ENCODE measurements at places on chromosomes 6 and 20.

DNA sequence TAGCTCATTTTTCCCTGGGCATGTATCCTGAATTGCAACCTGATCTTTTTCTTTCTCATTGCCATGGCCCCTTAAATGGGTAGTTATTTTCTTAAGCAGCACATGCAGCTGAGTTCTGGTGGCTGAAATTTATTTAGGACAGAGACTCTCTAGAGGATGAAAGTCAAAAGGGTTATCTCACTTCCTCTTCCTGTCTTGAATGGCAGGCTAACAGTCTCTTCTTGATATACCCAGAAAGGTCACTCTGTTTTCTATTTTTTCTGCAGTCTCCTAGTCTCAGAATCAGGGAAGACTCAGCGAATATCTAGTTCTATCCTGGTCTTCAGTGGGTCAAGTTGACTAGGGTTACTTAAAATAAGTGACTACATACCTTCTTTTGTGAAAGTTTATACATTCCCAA, 243.3 kb downstream of the EPHA7 start:
- DNase-seq: peak; percentile 5

DNA sequence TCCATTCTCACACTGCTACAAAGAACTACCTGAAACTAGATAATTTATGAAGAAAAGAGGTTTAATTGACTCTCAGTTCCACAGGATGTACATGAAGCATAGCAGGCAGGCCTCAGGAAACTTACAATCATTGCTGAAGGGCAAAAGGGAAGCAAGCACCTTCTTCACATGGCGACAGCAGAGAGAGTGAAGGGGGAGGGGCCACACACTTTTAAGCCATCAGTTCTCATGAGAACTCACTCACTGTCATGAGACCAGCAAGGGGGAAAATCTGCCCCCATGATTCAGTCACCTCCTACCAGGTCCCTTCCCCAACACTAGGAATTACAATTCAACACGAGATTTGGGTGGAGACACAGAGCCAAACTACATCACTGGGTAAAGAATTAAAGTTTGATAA, 12.5 kb upstream of the ENPP1 start:
- no peak for DNase-seq

- DNase-seq: no peak
Measured at GRCh38 chr6:81938014-81938856, 185.8 kb upstream of the TENT5A start.

DNA sequence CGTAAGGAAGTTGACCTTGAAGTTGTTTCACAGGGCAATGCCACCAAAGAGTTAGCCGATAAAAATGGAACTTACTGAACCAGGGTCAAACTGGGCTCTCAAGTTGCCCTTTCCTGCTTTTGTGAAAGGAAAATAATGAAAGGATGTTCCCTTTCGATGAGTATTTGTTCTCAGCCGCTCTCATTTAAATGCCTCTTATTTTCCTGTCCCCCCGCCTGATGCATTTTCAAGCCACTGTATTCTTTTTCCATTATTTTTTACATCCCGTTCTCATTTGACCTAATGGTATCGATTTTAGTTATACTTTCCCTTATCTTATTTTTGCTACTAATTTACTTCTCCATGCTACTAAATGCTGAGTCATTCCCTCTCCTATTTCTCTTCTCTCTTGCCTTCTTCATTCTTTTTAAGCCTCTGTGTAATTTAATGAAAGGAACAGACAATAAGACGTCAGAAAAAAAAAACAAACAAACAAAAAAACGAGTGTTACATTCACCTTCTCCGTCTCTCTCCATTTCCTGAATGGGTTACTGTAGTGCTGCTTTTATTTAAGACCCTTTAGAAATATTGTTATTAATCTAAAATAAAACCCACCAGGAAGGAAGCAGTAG, 655 bp upstream of the NDUFAF4 start:
- DNase-seq: no peak

DNA sequence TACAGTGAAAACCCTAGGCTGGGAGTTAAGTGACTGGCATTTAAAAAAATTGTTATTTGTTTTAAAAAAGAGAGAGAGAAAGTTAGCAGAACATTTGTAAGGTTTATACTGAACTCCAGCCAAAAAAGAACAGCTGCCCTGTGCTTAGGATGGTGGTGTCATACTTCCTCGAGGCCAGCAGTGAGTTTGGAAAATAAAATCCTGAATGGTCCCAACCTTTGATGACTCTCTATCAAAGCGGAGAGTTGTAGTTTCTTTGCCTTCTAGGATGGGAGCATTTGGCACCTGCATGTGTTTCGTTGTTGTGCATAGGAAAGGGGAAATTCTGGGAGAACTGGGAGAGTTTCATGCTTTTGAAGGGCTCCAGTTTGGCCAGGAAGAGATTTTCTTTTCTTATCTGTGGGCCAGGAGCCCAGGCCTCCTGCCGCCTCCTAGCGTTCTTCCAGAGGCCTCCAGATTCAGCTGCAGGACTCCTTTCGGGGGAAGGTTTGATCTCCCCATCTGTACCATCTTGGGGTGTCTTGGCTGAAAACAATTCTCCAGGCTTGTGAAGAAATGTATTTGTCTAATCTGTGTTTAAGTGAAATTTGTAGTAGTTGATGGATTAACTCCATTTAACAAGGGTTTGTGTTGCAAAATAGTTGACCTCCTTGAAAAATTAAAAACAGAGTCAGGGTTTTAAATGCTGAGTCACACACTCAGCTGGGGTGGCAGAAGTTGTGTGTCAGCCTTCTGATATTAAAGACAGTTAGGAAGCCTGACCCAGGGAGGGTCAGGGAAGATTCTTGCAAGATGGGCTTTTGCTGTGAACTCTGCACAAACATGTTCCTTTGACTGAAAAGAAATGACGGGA, 63.4 kb downstream of the TXNDC5 start:
- DNase-seq: peak; percentile 72

DNA sequence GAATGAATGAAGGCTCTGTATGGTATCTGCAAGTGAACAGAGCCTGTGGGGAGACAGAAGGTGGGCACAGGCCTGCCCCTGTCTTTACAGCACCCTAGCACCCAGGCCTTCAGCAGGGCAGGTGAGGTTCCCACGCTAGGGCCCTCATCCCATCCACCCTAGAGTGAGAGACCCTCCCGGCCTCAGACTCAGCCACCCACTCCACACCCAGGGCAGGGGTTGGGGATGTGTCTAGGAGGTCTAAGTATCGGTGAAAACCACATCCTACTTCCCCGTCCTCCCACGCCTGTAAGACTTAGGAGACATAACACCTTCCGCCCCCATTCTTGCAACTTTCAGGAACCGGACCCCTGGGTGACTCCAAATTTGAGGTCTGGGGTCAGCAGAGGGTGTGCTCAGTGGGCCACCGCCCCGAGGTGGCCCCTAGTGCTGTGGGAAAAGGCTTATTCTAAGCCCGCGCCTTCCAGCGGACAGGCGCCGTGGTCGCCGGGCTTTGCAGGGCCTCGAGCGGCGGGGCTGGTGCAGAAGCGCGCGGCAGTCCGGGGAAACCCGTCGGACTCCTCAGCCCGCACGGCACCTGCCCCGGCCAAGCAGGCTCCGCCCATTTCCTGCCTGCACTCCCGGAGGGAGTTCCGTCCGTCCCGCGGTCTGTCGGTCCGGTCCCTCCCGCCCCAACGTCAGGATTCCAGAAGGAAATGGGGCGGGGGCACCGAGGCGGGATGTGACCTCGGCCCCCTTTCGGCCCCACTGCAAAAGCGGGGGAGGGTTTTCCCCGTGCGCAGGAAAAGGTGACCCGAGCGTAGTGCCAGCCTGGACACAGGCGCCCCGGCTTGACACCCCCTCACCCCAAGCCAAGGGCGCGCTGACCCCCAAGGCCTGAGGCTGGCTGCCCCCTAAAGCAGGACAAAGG, 868 bp downstream of the SAMD10 start:
- peak; percentile 80 for DNase-seq

DNA sequence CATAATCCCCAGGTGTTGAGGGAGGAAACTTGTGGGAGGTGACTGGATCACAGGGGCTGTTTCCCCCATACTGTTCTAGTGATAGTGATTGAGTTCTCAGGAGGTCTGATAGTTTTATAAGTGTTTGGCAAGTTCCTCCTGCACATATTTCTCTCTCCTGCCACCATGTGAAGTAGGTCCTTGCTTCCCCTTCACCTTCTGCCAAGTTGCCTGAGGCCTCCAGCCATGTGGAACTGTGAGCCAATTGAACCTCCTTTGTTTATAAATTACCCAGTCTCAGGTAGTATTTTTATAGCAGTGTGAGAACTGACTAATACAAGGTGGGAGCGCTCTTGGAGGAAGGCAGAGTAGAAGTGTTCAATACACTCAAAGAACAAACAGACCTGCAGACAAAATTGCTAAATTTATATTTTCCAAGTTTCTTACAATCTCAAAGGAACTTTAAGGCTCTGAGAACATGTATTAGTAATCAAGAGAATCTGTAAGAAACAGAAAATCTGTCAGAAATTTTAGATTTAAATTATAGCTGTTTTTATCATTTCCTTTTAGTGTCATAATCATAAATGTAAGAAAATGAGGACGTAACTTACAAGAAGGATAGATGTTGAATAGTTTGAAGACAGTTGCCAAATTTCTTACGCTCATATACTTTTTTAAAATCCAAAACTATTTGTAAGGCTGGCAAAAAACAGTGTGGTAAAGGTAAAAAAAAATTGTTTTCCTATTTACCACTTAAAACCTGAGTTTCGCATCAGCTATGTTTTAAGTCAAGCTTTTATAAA, 77.7 kb downstream of the ASCC3 start:
- no peak for DNase-seq

DNA sequence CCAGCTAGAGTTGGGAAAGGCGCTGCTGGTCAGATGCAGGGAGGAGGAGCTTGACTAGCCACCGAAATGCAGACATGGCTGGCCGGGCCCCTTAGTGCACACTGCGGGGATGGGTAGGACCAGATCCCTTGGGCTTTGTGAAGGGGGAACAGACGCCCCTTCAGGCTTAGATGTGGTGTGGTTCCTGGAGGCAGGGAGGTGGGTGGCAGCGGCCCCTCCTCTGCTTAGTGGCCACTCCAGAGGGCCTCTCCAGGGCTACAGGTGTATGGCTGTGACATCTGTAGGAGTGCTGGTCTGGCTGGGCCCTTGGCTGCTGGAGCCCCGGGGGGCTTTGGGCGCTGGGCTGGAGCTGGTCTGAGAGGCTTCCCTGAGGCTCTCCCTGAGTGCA, 5.9 kb downstream of the CCND3 start:
- no peak for DNase-seq

DNA sequence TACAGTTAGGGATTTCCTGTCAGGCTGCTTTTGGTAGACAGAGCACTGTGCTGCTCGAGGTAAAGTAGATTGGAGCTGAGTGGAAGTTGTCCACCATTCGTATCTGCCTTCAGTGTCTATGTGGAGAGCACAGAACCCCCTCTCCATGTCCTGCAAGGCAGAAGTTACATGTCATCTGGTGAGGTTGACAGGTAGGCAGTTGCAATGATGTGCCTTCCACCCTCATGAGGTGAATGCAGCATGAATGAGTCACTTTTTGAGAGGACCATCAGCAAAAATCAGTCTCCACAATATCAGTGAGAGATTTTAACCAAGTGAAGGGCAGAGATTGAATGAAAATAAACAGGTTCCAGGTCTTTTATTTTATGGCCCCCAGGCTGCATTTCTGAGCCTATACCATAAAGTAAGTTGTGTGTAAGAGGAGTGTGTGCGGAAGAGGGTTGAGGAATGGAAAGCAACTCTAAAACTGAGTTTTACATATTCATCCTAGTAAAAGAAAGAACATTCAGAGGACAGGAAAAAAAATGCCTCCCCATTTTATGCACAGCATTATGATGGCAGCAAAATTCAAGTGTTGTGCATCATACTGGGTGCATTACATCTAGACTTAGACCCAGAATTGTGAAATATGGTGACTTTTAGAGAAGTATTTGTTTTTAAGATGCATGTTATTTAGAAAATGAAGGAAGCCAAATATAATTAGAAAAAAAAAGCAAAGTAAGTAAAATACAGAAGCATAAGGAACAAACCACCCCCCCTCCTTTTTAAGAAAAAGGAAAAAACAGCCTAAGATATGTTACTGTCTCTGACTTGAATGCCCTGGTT, 15.8 kb downstream of the TRAPPC3L start:
- DNase-seq: no peak

DNA sequence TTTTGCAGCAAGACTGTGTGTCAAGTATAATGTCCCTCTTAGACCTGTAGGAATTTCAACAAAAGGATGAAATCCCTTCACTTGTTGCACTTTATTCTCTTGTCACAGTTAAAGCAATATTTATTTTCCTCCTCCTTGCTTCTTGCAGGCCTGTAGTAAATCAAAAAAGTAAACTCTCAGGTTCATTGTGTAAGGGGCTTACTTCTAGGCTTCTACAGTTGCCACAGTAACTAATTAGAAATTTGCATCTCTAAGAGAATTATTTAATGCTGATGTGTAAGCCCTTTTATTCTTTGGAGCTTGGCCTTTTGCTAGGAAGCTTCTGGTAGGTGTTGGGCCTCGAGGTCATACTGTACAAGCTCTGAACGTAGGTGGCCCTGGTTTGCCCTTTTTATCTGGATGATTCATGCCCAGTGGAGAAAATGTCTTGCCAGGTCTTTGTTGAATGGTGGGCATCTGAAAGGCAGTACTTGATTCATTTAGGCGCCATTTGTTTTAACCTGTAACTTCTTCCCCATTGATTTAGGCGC, 47.4 kb upstream of the OLIG3 start:
- DNase-seq: no peak
